ENCODE measurements at places on chromosomes 13 and 19.

GRCh38 chr19:29491995-29492577 lies 33.7 kb upstream of the VSTM2B start:
- H3K4me1 ChIP-seq = no peaks in the 10 kb centered on the region
- H3K36me3 ChIP-seq = no peaks in the 10 kb centered on the region
- no peak overlapping the region for H3K4me3 ChIP-seq
- no peak overlapping the region for H3K27ac ChIP-seq

DNA sequence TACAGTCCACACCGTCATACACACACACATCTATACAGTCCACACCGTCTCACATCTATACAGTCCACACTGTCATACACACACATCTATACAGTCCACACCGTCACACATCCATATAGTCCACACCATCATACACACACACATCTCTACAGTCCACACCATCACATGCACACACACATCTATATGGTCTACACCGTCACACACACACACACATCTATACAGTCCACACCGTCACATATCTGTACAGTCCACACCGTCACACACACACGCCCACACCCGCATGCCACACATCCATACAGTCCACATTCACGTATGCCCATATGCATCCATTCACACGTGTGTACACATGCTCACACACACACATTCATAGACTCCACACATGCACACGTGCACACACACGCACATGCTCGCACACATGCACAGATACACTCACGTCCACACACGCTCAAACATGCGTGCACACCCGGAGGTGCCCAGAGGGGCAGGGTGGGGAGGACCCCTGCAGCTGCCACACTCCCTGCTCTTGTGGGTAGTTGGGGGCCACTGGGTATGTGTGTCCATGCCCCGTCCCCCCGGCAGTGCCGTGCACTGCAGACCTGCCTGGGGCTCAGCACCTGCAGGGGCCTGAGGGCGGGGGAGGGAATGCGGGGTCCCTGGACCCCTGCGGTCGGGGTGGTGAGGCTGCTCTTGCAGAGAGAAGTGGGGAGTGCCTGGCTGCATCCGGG lies 29.2 kb downstream of the PIAS4 start:
- no peak for DNase-seq
- H3K4me1 ChIP-seq = peaks cover 2% of the 10 kb centered on the region
- peaks cover 9% of the 10 kb centered on the region for H3K36me3 ChIP-seq
- no peaks in the 10 kb centered on the region for H3K27me3 ChIP-seq
- no peak overlapping the region for H3K27ac ChIP-seq

DNA sequence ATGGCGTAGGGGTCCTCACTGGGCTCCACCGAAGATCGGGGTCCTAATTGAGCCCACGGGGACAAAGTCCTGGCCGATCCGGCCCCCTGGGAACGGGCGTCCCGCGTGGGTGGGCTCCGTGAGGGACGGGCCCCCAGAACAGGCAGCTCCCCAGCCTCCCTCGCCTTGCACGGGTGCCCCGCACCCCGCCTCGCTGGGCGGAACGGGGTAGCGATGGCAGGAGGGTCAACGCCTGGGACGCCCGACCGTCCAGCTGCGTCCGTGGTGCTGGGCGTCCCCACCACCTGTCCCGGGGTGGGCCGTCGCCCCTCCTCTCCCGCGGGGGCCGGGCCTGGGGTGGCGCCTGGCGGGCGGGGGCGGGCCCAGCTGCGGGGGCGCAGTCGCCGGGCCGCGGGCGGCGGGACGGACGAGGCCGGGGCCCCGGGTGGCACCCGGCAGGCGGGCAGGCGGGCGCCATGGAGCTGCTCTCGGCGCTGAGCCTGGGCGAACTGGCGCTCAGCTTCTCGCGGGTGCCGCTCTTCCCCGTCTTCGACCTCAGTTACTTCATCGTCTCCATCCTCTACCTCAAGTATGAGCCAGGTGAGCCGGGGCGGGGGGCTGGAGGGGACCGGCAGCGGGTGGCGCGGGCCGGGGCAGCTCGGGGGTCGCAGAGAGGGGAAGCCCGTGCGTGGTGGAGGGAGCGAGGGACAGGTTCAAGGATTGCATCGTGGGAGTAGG lies at the start of gene TMEM38A:
Gene TMEM38A, plus strand, starts transcription at position 377 of the 717 bp plus-strand sequence. Its CDS starts 79 bp downstream, at position 456.
- peak; percentile 63 for DNase-seq
- peaks cover 24% of the 10 kb centered on the region for H3K36me3 ChIP-seq
- peak within 1 kb of the TSS; percentile 99 for H3K4me3 ChIP-seq
- H3K27me3 ChIP-seq = peaks cover 7% of the 10 kb centered on the region
- peak within 1 kb of the TSS; percentile 99 for H3K27ac ChIP-seq

DNA sequence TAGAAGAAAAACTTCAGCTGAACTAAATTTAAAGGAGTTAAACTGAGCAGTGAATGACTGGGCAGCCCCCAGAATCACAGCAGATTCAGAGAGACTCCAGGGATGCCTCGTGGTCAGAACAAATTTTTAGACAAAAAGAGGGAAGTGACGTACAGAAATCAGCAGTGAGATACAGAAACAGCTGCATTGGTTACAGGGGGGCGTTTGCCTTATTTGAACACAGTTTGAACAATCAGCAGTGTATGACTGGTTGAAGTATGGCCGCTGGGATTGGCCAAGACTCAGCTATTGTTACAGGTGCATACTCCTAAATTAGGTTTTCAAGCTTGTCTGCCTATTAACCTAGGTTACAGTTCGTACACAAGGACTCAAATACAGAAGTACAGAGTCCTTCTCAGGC lies 2.2 kb upstream of the SPRYD7 start:
- H3K4me1 ChIP-seq = peaks cover 5% of the 10 kb centered on the region
- H3K27me3 ChIP-seq = peaks cover 20% of the 10 kb centered on the region
- H3K27ac ChIP-seq = no peak overlapping the region

- DNase-seq = no peak
- no peaks in the 10 kb centered on the region for H3K27me3 ChIP-seq
- H3K4me1 ChIP-seq = peaks cover 23% of the 10 kb centered on the region
- peak overlapping the region; percentile 93 for H3K4me3 ChIP-seq
- H3K27ac ChIP-seq = no peak overlapping the region
These were observed 1.9 kb downstream of the CDK8 start for GRCh38 chr13:26255691-26256277.

GRCh38 chr13:94192431-94192975 lies 287.0 kb downstream of the DCT start:
- DNase-seq = no peak
- no peaks in the 10 kb centered on the region for H3K27me3 ChIP-seq
- H3K27ac ChIP-seq = no peak overlapping the region
- no peaks in the 10 kb centered on the region for H3K36me3 ChIP-seq
- no peaks in the 10 kb centered on the region for H3K4me1 ChIP-seq

DNA sequence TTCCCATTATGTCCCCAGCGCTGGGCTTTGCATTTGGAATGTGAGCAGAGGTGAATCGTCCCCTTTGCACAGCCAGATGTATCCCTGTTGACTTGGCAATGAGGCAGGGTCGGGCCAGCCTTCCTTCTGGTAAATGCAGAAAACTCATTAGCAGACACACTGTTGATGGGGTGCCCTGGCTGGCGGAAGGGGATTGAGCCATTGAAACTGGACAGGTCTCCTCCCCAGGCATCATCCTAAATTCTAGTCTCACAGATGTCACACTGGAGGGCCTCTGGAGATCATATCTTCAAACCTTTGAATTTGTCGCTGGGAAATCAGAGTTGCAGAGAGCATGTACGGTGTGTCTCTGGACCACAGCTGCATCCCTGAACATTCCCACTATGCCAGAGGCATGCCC lies 219.5 kb upstream of the TSHZ3 start:
- H3K4me1 ChIP-seq = no peaks in the 10 kb centered on the region
- H3K4me3 ChIP-seq = no peak overlapping the region
- H3K36me3 ChIP-seq = no peaks in the 10 kb centered on the region
- no peak overlapping the region for H3K27ac ChIP-seq

GRCh38 chr13:35767256-35767976 lies 290.9 kb upstream of the MAB21L1 start:
- H3K4me3 ChIP-seq = no peak overlapping the region
- DNase-seq = no peak
- H3K27ac ChIP-seq = no peak overlapping the region
- H3K36me3 ChIP-seq = no peaks in the 10 kb centered on the region
- no peaks in the 10 kb centered on the region for H3K4me1 ChIP-seq

DNA sequence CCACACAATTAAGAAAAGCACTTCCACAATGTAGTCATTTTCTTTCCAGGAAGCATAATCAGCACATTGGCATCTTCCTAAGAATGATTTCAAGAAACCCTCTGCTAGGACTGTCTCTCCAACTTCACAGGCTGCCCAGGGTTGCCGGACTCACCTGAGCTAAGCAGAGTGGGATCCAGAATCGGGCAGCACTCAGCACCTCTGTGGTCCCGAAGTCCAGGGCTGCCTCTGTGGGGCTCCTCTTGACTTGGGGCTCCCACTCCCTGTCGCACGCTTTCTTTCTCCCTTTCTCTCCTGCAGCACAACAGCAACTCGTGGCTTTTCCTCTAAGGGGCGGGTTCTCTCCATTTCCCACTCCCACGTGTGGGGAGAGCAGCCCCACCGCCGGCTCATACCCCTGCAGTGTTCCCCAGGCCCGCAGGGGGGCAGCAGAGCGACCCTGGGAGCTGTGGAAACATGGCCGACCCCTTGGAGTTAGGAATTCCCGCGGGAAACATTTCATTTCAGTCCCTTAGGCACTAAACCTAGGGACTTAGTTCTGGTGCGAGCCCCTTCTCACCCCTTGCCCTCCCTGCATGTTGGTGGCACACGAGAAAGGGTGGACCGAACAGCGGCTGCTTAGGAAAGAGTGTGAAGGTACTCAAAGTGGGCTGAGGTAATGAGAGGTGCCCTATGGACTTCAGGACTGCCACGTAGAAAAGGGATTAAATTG lies at the start of gene TMEM272:
Gene TMEM272, minus strand, starts transcription at position 316 of the 712 bp plus-strand sequence. CDS start 6,647 bp downstream, outside the sequence.
- H3K4me1 ChIP-seq = peaks cover 9% of the 10 kb centered on the region
- no peak within 1 kb of the TSS for H3K27ac ChIP-seq
- H3K36me3 ChIP-seq = no peaks in the 10 kb centered on the region
- peak within 1 kb of the TSS; percentile 13 for H3K4me3 ChIP-seq

DNA sequence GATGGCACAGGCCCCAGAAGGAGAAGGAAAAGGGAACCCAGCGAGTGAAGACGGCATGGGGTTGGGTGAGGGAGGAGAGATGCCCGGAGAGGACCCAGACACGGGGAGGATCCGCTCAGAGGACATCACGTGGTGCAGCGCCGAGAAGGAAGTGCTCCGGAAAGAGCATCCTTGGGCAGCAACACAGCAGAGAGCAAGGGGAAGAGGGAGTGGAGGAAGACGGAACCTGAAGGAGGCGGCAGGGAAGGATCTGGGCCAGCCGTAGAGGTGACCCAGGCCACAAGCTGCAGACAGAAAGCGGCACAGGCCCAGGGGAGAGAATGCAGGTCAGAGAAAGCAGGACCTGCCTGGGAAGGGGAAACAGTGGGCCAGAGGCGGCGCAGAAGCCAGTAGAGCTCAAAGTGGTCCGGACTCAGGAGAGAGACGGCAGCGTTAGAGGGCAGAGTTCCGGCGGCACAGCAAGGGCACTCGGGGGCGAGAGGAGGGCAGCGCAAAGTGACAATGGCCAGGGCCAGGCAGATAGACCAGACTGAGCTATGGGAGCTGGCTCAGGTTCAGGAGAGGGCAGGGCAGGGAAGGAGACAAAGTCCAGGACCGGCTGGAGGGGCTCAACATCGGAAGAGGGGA lies 1.1 kb downstream of the PPP1R12C start:
- peaks cover 33% of the 10 kb centered on the region for H3K4me1 ChIP-seq
- peak overlapping the region; percentile 97 for H3K27ac ChIP-seq
- DNase-seq = peak; percentile 51

- no peak for DNase-seq
- H3K27ac ChIP-seq = peak overlapping the region; percentile 49
- peak overlapping the region; percentile 73 for H3K4me3 ChIP-seq
- H3K4me1 ChIP-seq = peaks cover 15% of the 10 kb centered on the region
These were observed 1.4 kb downstream of the GPX4 start for GRCh38 chr19:1105008-1105872.

DNA sequence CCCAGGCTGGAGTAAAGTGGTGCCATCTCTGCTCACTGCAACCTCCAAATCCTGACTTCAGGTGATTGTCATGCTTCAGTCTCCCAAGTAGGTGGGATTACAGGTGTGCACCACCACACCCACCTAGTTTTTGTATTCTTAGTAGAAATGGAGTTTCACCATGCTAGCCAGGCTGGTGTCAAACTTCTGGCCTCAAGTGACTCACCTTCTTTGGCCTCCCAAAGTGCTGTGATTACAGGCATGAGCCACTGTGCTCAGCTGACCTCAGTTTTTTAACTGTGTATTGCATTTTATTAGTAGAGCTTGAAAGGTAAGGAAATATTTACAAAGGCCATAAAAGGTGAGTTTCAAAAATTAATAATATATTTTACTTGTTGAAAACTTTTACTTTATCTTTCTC lies 2.3 kb downstream of the ZNF726 start:
- H3K36me3 ChIP-seq = peaks cover 60% of the 10 kb centered on the region
- no peak overlapping the region for H3K4me3 ChIP-seq
- H3K27ac ChIP-seq = no peak overlapping the region

DNA sequence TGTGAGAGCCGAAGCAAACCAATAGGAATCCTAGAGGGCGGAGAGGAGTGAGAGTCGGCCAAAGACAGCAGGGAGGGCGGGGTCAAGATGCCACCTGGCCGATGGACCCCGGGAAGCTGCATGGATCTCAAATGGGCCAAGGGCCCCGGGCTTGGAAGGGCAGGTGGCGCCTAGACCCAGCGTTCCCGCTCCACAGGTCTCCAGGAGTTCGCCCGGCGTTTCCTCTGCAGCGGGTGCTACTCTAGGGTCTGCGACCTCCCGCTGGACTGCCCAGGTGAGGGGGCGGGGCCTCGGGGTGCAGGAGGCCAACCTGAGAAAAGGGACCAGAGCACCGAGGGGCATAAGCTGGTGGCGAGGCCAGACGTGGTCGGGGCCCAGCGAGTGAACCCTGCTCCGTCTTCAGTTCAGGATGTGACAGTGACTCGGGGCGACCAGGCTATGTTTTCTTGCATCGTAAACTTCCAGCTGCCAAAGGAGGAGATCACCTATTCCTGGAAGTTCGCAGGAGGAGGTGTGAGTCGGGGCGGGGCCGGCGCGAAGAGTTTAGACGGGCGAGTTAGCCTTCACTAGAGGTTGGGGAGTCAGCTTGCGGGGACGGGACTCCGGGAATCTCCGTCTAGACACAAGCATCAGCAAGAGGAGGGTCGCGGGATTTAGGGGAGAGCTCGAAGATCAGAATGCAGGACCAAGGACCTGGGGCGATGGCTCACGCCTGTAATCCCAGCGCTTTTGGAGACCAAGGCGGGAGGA lies 9.9 kb downstream of the SPACA6 start:
- H3K27ac ChIP-seq = peak overlapping the region; percentile 46
- peaks cover 2% of the 10 kb centered on the region for H3K27me3 ChIP-seq

- H3K4me3 ChIP-seq = peak overlapping the region; percentile 12
- no peaks in the 10 kb centered on the region for H3K36me3 ChIP-seq
- peaks cover 3% of the 10 kb centered on the region for H3K4me1 ChIP-seq
These were observed 9.2 kb downstream of the KANK3 start for GRCh38 chr19:8333767-8334457.

DNA sequence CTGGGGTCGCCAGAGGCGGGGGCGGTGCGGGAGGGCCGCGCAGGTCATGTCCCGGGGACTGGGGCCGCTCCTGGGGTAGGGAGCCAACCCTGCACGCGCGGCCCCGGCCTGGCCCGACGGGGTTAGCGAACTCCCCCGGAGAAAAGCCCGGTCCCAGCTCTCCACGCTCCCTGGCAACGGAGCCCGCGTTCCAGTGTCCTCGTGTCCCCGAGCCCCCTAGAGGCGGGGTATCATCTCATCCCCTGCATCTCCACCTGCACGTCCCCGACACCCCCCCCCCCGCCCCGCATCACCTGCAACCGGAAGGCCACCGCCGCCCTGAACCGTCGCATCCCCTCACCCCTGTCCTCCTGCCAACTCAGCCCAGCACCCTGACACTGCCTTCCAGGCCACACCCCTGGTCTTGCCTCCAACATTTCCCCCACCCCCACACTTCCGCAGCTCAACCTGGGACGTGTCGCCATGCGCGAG lies 2.7 kb downstream of the WDR88 start:
- H3K27ac ChIP-seq = peak overlapping the region; percentile 52
- no peaks in the 10 kb centered on the region for H3K27me3 ChIP-seq
- DNase-seq = peak; percentile 67
- peaks cover 5% of the 10 kb centered on the region for H3K36me3 ChIP-seq
- peak overlapping the region; percentile 48 for H3K4me3 ChIP-seq
- H3K4me1 ChIP-seq = no peaks in the 10 kb centered on the region

Data from T-helper 2 cell treated with Interferon-gamma antibody and Interleukin-4, amounts not matched to agents 5 μg/mL and 100 μg/mL, for 36 hours (primary cell).